ENCODE measurements at places on chromosomes 6 and 20. TPM values are rescaled to one million over a fixed set of nuclear protein-coding genes. Genes with fewer than 3 reads are reported as not detected.
A peak's percentile ranks its signal among the peaks of the same experiment; 100 is the strongest.

DNA sequence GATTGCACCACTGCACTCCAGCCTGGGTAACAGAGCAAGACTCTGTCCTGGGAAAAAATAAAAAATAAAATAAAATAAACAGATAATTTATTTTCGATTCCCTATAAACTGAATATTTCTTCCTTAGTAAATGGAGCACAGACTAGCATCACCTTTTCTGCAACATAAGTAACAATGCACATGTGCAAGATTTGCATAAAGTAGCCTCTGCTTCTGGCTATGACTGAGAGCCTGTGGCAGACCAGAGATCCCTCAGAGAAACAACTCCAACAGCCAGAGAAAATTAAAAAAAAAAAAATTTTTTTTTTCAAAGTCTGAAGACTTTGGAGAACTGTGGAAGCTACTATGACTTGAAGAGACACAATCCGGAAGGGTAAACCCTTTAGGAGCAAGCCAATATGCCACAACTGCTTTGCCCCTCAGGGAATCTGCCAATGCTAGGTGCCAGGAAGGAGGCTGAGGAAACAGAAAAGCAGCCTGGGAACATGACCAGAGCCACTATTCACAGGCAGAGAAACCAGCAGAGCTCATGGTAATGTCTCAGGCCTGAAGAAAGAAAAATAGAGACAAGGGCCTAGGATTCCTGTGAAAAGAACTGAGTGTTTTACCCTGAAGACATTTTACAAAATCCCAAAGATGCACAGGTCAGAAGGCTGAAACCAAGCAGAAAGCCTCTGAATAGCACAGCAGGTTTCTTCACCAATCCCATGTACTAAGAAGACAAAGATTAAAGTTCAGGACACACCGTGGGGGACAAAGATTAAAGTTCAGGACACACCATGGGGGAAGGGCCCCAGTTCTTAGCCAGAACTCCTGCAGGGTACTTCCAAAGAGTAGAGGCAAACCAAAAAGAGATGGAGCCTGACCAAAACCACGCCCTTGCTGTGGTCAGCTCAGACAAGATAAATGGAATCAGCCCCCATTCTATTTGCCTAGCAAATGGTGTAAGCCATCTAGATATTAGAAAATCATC lies 25.8 kb downstream of the B4GALT5 start:
- DNase-seq: no peak

DNA sequence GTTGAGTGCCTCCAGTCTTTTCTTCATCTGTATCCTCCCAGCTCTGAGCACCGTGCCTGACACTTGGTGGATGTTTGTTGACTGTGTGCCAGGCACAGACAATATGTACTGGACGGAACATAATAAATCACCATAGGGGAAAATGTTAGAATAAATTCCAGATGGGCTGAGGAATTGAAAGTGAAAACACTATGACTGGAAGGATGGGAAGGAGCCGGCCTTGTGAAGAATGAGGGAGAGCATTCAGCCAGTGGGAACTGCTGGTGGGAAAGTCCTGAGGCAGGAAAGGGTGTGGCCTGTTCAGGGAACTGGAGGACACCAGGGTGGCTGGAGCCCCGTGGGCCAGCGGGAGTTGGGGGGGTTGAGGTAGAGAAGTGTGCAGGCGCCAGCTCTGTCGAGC lies 75.4 kb downstream of the MTHFD1L start:
- DNase-seq: no peak

The IL17A gene
- total RNA-seq: not detected

The HTR1E gene
- not detected for total RNA-seq

GRCh38 chr6:143961886-143962878 lies 45.9 kb downstream of the PLAGL1 start:
- DNase-seq: peak; percentile 30

The AKAP12 gene
- 1.4 TPM for total RNA-seq

The OR12D3 gene
- total RNA-seq: not detected

The HLA-DOA gene
- 0.03 TPM for total RNA-seq

DNA sequence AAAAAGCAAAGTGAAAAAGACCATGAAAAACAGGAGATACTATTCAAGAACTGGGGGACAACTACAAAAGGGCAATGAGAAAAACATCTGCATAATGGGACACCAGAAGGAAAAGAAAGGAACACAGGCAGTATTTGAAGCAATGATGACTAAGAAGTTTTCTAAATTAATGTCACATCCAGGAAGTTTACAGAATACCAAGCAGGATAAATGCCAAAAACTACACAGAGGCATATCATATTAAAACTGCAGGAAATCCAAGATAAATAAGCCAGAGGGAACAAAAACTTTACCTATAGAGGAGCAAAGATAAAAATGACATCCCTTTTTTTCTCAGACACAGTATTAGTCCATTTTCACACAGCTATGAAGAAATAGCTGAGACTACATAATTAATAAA lies 193.0 kb downstream of the ERMARD start:
- no peak for DNase-seq

DNA sequence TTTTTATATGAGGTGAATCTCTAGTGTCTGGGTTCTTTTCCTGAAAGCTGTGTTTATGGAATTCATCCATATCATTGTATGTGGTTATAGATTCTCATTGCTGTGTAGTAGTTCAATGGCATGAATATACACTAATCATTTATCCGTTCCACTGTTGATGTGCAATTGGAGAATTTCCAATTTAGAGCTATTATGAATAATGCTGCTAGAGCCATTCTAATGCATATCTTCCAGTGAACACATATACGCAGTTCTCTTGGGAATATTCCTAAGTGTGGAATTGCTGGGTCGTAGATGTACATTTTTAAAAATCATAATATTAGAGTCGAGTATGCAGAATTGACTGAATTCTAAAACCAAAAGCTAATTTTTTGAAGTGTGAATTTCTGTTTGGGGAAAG lies 327.5 kb upstream of the JAG1 start:
- DNase-seq: no peak
